Effector memory CD4-positive, alpha-beta T cell (primary cell): ENCODE measurements at places on chromosomes 13 and 19.

GRCh38 chr13:98454389-98454881 lies 122.5 kb downstream of the STK24 start:
- DNase-seq: no peak

GRCh38 chr13:88979465-88980175 lies 1308.4 kb downstream of the SLITRK5 start:
- no peak for DNase-seq

- no peak for DNase-seq
Observed at GRCh38 chr19:11020423-11020822, 59.6 kb downstream of the SMARCA4 start.

GRCh38 chr13:21701460-21701859 lies 30.6 kb downstream of the FGF9 start:
- DNase-seq: no peak

DNA sequence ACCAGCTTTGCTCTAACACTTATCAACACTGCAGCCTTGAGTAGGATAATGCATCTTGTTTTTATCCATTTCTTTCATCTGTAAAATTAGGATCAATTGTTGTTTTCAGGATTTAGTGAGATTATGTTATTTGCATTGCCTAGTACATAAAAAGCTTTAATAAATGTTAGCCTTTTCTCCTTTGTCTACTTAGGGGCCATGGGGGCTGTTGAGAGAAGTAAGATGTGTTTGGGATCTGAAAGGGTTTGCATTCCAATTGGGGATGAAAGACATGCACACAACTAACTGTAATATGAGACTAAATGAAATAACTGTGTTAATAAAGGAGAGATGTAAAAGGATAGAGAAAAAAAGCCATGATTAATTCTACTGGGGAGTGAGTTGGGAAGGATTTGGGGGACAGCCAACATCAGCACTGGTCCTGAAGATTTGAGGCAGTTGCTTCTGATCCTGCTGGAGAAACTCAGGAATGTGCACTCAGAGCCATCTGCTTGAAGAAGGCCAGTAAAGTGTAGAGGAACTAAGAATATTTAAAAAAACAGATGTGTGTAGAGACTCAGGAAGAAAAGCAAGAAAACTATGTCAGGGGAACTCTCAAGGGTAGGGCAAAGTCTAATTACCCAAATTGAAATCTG lies 236.3 kb downstream of the OLFM4 start:
- no peak for DNase-seq

DNA sequence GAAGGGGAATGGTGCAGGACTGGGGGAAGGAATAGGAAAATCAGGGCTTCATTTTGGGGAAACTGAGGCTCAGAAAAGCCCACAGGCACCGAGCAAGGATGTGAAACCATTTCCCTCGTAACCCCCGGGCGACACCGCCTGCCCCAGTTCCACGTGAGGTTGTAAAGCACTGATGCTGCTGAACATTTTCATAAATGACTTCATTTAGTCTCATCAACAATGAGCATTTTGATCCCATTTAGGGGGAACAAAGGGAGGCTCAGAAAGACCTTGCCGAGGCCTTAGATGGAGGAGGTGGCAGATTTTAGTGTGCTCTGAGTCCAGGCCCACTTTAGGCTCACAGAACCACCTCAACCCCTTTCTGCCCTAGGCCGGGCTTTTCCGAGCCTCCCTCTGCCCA lies 20.5 kb upstream of the FBXO27 start:
- DNase-seq: no peak

DNA sequence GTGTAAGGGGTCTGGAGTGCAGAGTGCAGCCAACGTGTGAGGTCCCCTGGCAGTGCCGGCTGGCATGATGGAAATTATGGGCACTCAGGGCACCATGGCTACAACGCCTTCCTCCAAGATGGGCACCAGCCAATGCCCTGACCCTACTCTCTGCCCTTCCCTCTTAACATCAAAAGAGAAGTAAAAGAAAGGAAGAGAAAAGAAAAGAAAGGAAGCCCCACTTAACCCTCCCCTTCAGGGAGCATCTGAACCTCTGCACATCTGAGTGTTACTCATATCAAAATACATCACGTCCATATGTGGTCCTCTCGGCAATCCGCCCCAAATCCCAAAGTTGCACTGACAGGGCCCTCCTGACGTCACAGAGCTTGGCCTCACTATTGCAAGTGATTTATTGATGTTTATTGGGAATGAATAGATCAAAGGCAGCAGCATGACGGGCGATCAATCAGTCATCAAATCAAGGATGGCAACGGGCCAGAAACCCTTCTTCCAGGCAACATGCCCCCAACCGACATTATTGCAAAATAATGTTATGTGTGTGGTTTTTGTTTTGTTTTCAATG lies 1.3 kb downstream of the TSHZ3 start:
- no peak for DNase-seq

DNA sequence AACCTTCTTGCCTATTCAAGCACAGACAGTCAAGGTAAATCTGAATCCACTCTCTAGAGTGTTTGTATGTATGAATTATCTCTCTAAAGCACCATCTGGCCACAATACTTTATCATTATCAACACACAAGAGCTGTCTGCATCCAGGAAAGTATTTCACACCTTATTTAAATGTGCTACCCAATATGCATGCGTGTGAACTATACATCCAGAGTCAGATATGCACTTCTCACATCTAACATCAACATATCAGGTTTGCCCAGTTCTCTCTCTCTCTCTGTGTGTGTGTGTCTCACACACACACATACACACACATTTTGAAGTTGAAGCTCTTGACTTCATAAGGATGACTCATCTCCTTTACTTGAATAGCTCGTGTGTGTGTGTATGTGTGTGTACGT lies 697.5 kb upstream of the PCDH20 start:
- DNase-seq: no peak

DNA sequence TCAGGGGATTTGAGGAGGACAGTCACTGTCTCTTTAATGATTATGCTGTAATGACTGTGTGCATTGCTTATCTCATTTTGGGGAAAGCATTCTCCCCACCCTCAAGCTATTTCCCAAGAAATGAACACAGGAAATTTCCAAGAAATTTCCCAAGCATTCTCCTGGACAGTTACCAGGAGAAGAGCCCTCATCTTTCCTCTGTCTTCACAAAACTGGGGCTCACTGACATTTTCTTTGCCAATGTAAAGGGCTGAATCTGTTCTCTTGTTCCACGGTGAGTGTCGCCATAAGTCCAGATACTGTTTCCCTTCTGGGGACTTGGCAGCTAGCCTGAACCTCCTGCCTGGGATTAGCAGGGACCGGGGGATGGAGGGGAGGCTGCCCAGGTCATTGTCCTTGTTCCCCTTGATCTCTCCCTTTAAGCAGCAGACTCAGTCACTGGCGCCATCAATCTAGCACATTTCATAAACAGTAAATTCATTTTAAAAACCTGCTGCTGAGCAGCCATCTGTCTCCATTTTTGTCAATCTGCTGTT lies 172.8 kb downstream of the DNAJC15 start:
- DNase-seq: no peak

- DNase-seq: no peak
Observed at GRCh38 chr13:38693168-38693567, 6.3 kb downstream of the FREM2 start.

DNA sequence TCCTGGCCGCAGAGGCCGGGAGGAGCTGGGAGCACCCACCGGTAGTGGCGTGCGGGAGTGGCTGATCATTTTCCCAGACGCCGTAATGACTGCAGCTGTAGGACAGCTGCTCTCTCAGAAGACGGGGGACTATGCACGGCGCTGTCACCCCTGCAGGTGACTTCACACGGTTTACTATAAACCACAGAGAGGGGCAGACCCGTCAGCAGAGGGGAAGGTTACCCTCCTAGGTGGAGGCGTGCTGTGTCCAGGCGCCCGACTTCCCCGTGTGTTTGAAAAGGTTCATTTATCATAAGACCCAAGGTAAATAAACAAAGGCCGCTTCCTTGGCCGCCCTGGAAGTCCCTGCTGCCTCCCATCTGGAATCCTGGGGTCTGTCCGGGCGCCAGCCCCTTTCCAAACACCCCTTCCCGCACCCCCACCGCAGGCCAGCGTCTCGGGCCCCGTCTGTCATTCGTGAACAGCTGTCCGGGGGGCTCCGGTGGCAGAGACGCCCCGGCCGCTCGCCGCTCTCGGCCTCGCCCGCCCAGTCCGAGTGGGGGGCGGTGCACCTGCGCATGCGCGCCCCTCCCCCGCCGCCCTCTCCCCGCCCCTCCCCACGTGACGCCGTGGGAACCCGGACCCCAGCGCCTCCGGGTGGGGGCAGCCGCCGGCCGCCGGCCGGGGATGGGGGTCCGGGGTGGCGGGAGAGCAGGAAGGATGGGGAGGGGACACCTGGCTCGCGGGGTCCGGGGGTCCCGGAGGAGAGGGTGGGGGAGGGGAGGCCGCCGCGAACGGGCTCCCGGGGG lies 915 bp downstream of the SHC2 start:
- no peak for DNase-seq
